ENCODE measurements at places on chromosomes 7 and 10.

DNA sequence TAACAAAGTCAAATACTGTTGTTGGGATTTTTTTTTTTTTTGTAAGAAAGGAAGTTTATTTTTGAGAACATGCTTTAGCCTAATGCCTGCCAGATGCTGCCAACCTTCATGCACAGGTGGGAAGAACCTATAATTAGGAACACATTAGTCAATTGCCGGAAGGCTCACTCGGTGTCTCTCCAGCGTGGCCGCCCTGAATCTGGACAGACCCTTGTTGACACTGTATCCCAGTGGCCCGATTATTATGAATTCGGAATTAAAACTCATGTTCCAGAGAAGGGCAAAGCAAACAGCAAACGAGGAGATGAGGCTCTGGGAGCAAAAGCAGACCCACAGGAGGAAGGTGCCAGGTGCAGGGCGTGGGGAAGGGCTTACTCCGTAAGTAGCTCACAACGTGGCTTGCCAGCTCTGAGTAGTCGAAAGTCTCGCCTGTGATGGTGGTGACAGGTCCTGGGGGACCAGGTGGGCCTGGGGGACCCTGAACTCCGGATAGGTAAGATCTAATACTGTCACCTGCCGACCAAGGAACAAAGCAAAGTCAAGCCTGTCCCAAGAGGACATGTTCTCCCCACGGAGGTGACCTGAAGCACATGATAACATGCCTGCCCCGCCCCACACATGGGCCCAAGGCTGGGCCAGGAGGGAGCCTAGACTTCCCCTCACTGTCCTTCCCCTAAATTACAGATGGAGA is 48.3 kb downstream of the COL17A1 start:
- no peak for DNase-seq

DNA sequence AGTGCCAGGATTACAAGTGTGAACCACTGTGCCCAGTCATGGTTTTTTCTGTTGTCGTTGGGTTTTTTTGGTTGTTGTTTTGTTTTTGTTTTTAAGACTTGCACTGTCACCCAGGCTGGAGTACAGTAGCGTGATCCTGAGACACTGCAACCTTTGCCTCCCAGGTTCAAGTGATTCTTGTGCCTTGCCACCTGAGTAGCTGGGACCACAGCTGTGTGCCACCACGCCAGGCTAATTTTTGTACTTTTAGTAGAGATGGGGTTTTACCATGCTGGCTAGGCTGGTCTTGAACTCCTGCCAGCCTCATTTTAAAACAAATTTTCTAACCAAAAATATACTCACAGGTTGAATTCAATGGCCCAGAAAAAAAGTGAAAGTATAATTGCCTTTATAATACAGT is 174.1 kb downstream of the AHR start:
- no peak for DNase-seq

DNA sequence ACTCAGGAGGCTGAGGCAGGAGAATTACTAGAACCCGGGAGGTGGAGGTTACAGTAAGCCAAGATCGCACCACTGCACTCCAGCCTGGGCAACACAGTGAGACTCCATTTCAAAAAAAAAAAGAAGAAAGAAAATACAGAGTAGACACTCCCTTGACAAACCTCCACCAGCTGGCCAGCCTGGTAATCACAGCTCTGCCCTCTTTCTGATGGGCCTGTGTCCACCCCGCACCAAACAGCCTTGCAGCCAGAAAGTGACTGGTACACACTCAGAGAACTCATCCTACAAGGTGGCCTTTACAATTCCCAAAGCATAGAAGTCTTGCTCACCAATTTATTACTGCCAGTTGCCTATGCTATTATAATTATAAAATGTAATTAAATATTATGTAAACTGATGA is 66.6 kb downstream of the COBL start:
- no peak for DNase-seq

- DNase-seq: no peak
Observed at GRCh38 chr7:24346716-24347115, 62.7 kb downstream of the NPY start.

- DNase-seq: no peak
Observed at GRCh38 chr7:5594616-5595544, 171.2 kb upstream of the TNRC18 start.

DNA sequence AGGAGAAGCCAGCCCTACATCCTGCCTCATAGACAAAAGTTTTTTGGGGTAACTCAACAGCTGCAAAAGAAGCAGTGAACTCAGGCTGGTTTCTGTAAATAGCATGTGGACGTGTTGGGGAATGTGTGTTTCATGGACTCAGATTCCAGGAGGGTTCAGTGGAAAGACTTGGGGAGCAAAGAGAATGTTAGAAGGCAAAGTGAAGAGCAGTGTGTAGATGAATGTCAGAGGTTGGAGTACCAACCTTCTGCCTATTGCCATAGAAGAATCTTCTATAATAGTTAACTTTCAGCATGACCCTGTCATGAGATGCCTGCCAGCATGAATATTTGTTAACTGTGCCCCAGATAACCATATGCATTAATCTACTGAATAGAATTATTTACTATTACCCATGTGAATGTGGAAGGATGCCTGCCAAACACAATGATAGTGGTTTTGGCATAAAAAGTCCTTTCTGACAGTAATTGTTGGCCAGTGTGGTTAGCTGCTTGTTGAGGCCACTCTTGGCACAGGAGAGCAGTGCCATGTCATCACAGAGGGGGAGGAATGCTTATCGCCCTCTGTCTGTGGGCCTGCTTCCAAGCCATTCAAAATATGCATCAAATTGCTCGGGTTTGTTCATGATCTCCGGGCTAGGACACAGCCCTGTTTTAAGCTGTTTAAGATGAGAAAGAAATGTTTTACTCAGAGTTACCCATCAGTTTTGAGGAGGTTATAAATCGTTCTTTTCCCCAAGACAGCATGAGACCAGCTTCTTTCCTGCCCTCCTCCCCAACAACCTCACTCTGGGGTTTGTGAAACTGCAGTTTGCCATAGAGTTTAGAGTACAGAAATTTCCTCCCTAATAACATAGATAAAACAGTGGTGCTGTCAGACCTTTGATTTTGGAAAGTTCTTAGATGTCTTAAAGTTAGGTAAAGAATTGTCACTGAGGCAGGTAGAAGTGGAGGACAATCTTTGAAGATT is 165.3 kb downstream of the WNT2 start:
- no peak for DNase-seq

- no peak for DNase-seq
Observed at GRCh38 chr10:100014071-100014762, 4.5 kb upstream of the DNMBP start.

DNA sequence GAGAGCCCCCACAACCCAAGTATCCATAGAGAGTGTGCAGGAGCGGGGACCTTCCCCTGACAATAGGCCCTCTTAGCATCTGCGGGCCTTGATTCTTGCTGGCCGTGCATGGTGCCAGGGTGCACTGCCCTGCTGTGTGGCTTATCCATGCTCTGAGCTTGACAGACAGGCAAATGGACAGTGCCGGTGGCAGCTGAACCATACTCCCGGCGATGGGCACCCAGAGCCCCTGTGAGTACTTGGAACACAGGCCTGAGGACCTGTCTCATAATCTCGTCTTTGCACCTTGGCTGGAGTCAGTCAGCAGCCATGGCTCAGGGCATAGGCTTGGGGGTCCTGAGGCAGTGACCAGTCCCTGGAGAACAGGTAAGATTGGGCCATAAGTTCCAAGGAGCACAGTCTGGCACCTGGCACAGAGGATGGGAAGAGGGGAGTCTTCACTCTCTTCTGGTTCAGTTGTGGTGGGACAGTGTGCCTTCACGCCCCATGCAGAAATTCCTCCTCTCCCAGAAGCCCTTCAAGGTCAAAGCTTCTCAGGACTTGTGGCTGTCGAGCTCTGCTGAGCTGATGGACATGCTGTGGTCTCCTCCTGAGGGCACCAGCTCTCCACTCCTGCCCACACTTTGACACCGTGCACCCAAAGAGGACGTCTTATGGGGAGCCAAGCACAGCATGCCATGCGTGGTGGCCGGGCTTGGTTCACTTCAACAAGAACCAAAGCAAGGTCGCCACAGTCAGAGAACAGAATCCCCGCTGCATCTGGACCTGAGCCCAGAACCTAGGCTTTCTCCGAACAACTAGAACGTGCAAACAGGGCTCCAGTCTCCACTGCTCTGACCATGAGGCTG is 59.4 kb upstream of the CAMK2B start:
- peak; percentile 58 for DNase-seq

All from spleen (tissue), 13 donors.